Ureter (tissue), 1 donor: ENCODE measurements at places on chromosomes 5 and 9.
A peak's percentile ranks its signal among the peaks of the same experiment; 100 is the strongest.

GRCh38 chr5:140328036-140328764 lies 18.2 kb downstream of the HBEGF start:
- no peak for DNase-seq

- no peak for DNase-seq
Measured at GRCh38 chr5:32241034-32241783, 67.1 kb upstream of the GOLPH3 start.

- DNase-seq: no peak
Measured at GRCh38 chr9:131300444-131300843, 10.9 kb downstream of the PLPP7 start.

DNA sequence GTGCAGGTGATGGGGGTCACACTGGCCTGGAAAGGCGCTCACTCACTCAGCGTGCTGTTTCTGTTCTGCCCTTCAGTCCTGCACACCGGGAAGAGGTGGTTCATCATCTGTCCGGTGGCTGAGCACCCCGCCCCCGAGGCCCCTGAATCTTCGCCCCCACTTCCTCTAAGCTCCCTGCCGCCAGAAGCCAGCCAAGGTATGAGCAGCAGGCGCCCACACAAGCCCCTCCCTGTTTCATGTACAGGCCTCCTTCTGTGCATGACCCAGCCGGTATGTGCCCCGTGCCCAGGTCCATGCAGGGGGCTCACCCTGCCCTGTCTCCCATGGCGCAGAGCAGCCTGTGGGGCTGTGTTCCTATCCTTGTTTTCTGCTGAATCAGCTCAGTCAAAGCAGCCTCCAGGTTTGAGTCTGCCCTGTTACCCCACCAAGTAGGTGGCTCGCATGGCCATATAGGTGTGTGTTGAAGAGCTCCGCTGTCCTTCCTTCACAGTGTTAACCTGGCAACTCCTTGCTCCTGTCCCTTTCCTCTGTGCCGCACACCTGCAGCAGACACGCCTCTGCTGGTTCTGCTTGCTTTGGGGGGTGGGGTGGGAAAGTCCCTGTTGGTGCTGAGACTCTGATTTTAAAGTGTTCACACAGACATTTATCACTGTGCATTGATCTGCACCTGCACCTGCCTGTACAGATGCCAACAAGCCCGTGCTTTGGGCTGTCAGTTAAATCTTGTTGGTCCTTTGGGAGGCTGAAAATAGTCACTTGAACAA lies 84.8 kb downstream of the WNK2 start:
- peak; percentile 67 for DNase-seq

- DNase-seq: peak; percentile 86
Measured at GRCh38 chr5:112921833-112922817, at the start of gene REEP5. TSS of gene REEP5 (minus strand) at chr5:112922227. CDS start at chr5:112922190, 37 bp downstream.

DNA sequence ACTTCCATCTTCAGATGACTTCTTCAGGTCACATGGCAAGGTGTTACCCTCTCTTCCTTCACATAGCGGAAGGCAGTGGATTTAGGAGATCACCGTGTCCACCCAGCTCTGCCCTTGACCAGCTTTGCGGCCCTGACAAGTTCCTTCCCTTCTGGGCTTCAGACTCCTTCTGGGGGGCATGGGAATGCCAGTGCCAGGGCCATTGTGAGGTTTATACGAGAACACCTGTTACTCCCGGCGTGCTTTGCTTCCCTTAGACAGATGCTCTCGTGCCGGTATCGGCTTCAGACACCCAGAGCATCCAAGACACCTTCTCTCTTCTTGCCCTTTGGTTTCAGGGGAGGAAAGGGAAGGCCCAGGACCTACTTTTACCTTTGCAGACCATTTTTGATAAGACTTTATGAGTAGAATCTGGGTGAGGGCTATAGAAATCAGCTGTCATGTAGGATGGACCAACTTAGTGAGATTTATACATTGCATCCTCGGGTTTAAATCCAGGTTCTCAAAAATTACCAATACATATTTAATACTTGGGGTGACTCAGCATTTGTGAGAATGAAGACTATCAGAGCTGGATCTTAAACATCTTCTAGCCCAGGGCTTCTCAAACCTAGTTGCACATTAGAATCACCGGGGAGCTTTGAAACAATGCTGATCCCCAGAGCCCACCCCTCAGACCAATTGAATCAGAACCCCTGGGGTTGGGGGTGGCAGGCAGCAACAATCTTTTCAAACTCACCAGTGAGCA lies 138.2 kb downstream of the MVB12B start:
- DNase-seq: no peak

DNA sequence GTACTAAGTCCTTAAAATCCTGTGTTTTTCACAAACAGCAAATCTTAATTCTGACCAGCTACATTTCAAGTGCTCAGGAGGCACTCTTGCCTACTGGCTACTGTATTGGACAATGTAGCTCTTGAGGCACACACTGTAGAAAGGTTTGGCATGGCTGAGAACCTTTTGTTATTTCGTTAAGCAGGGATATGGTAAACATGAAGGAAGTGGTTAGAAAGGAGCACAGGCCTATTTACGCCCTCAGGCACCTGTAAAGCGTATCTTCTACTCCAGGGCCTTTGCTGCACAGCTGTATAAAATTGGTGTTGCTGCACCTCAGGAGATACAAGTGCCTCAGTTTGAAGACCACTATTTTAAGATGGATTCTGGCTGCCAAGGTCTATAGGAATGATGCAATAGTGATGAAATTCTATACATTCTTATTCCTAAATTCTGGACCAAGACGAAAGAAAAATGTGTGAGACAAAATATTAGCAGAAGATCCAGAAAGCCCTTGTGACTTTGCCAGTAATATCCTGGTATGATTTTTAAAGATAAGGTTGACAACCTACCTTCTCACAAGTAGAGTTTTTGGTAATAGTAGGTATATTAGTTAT lies 9.3 kb upstream of the OTULIN start:
- no peak for DNase-seq

DNA sequence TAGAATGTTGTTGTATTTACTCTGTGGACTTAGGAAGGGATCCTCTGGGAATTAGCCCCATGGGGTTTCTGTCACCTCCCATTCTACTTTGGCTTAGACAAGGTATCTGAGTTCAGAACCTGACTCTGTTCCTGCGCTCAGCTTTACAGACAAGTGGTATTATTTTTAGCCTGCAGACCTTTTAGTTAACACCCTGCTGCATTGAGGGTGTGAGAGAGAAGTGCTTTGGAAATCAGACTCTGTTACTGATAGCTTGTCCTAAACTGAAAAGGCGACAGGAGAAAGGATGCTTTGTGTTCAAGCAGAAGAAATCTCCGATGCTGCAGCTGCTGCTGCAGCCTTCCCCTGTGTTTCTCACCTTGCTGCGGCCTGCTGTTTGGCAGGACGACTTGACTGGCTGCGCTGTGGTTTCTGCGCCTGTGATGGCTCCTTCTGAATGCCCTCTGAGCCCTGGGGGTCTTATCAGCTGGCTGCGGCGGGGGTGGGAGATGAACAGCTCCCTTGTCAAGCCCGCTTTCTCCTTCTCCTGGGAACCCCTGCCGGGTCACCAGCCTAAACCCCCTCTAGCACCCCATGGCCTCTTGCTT lies 61.9 kb downstream of the PGM5 start:
- no peak for DNase-seq
